ENCODE measurements at places on chromosomes 3 and 15.

DNA sequence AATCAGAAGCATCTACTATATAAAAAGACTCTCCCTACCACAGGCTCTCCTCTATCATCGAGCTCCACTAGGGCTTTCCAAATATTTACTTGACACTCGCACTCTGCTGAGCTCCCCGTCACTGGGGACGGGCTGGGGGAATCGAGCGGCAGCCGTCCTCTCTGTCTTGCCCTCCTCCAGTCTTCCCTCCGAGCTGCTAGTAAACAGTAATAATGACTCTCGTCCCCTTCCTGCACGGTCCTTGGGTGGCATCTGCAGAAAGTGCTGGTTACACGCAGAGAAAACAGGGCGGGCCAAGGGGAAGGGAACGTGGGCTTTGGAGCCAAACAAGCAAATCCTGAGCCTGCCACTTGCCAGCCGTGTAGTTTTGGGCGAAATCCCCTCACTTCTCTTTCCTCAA, 96.6 kb downstream of the LRIG1 start:
- DNase-seq, result no peak

- DNase-seq, result no peak
Observed at GRCh38 chr3:8366219-8366810, 135.3 kb upstream of the LMCD1 start.

GRCh38 chr15:90979582-90979981, 14.8 kb downstream of the PRC1 start:
- no peak for DNase-seq

- DNase-seq, result no peak
Observed at GRCh38 chr3:144491333-144491732, 519.7 kb downstream of the DIPK2A start.

- no peak for DNase-seq
Observed at GRCh38 chr15:51576911-51577500, 45.6 kb downstream of the DMXL2 start.

DNA sequence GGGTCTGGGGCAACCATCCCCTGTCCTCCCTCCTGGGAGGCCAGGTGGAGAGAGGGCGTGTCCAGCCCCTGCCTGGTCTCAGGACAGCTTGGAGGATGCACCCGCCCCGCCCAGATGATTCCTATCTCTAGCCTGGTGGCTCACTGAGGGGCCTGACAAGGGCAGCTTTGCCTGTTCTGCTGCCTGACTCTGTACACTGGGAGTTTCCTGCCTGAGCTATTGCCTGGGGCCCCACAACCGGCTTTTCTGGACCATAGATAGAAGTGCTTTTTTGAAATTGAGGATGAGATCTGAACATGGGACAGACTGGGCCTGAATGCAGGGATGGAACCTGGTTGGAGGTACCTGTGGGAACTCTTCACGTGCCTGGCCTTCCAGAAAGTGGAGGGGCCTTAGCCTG, 751 bp upstream of the PLA2G4E start:
- DNase-seq, result no peak

Measured in activated CD8-positive, alpha-beta memory T cell treated with anti-CD3 and anti-CD28 coated beads for 48 hours (primary cell).